ENCODE measurements at places on chromosomes 12 and 14. TPM values are rescaled to one million over a fixed set of nuclear protein-coding genes. Genes with fewer than 3 reads are reported as not detected.

HAL gene
- total RNA-seq = under 0.01 TPM

CACNB3 gene
- 41.6 TPM for total RNA-seq

POTEG gene
- not detected for total RNA-seq

OR11H12 gene
- not detected for total RNA-seq

CDK4 gene
- total RNA-seq = 285 TPM

ADCY4 gene
- 9.6 TPM for total RNA-seq

ATL1 gene
- 13.8 TPM for total RNA-seq

MAP1LC3B2 gene
- total RNA-seq = 0.87 TPM

EIF2S1 gene
- 129 TPM for total RNA-seq

DBX2 gene
- total RNA-seq = not detected

ADAMTS20 gene
- not detected for total RNA-seq

KRT72 gene
- total RNA-seq = not detected

DAAM1 gene
- 26.3 TPM for total RNA-seq

KRT8 gene
- total RNA-seq = 5.6 TPM

KLHDC1 gene
- total RNA-seq = 4.8 TPM

TSHR gene
- total RNA-seq = 0.33 TPM

SLC39A5 gene
- not detected for total RNA-seq

LGMN gene
- total RNA-seq = 25.1 TPM

HOXC10 gene
- not detected for total RNA-seq

SSTR1 gene
- total RNA-seq = 1.2 TPM

BCL11B gene
- under 0.01 TPM for total RNA-seq

TBC1D30 gene
- total RNA-seq = 0.29 TPM

LEMD3 gene
- 25.7 TPM for total RNA-seq

OR4K13 gene
- total RNA-seq = not detected

OR10AD1 gene
- total RNA-seq = not detected

ASPG gene
- not detected for total RNA-seq

FRMD6 gene
- 312 TPM for total RNA-seq

TMEM253 gene
- total RNA-seq = 0.33 TPM

DACT1 gene
- 6.4 TPM for total RNA-seq

RPGRIP1 gene
- total RNA-seq = not detected

RNASE7 gene
- total RNA-seq = not detected

TTC6 gene
- under 0.01 TPM for total RNA-seq

RPL10L gene
- not detected for total RNA-seq

KRT6A gene
- under 0.01 TPM for total RNA-seq

TMEM30B gene
- 6.3 TPM for total RNA-seq

CLEC2B gene
- total RNA-seq = 19.3 TPM

PTPRB gene
- 0.73 TPM for total RNA-seq

CCDC177 gene
- total RNA-seq = under 0.01 TPM

KLRF1 gene
- total RNA-seq = not detected

RERGL gene
- not detected for total RNA-seq

CEP170B gene
- 28.0 TPM for total RNA-seq

USP44 gene
- 10.2 TPM for total RNA-seq

AICDA gene
- total RNA-seq = not detected

BBOF1 gene
- 6.0 TPM for total RNA-seq

SLC41A2 gene
- total RNA-seq = 22.1 TPM

DEGS2 gene
- total RNA-seq = under 0.01 TPM

ASCL1 gene
- total RNA-seq = not detected

DIO2 gene
- 16.1 TPM for total RNA-seq

LRRIQ1 gene
- total RNA-seq = 0.44 TPM

TTC9 gene
- total RNA-seq = 0.15 TPM

GARIN6 gene
- total RNA-seq = not detected

HIGD1C gene
- total RNA-seq = not detected

KRT83 gene
- total RNA-seq = not detected

VRTN gene
- not detected for total RNA-seq

CFAP251 gene
- total RNA-seq = 4.8 TPM

NRL gene
- total RNA-seq = 0.87 TPM

STXBP6 gene
- 6.1 TPM for total RNA-seq

KRT82 gene
- not detected for total RNA-seq

SYCP3 gene
- not detected for total RNA-seq

VAMP1 gene
- 10.2 TPM for total RNA-seq
